Effector memory CD8-positive, alpha-beta T cell (primary cell): ENCODE measurements at places on chromosomes 13 and 19.

GRCh38 chr19:15862444-15862843 is 35.4 kb downstream of the CYP4F2 start:
- DNase-seq, result no peak

GRCh38 chr19:10431254-10431942 is 11.1 kb downstream of the PDE4A start:
- peak; percentile 65 for DNase-seq

DNA sequence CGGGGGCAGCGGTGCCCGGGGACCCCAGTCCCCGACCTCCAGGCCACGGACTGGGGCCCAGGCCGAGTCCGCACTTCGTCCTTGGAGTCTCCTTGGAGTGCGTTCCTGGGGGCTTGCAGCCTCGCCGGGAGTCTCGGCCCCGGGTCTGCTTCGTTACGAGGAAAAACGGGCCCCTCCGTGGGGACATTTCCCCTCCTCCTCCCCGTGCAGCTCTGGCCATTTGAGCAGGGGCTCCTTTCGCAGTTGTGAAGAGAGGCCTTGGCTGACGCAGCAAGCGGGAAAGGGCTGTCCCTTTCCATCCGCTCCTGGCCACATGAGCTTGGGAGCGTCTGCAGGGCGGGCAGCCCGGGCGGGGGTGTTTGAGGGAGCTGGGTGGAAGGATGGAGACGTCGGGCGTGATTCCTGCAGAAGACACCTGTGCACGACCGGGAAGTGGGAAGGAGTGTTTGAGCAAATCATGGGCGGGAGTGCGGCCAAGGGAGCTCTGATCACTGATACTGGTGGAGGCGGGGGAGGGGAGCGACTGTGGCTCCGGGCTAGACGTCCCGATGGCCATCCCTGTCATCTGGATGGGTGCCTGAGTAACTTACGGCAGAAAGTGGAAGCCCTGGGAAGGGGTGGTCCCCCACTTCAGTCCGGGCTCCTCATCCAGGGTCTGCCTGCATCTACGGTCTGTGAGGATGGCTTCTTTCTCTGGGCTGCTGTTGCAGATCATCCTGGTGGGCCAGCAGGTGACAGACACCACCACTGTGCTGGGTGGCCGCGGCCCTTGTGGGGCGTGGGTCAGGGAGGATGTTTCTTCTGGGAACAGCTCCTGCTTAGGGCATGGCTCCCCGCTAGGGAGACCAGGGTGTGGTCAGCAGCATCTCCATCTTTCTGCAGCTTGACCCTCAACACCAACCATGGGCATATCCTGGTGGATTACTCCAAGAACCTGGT is 736 bp downstream of the GPI start:
- no peak for DNase-seq

DNA sequence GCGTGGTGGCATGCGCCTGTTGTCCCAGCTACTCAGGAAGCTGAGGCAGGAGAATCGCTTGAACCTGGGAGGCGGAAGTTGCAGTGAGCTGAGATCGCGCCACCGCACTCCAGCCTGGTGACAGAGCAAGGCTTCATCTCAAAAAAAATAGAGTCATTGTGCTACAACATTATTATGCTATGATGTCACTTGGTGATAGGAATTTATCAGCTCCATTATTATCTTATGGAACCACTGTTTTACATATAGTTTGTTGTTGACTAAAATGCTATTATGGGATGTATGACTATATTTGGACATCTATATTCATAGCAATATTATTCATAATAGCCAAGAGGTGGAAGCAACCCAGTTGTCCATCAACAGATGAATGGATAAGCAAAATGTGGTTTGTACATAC is 26.4 kb upstream of the SLC7A1 start:
- DNase-seq, result no peak

GRCh38 chr19:39254531-39255345 is 6.1 kb upstream of the IFNL4 start:
- no peak for DNase-seq

- DNase-seq, result no peak
Observed at GRCh38 chr13:107874456-107874855, 340.9 kb downstream of the LIG4 start.

DNA sequence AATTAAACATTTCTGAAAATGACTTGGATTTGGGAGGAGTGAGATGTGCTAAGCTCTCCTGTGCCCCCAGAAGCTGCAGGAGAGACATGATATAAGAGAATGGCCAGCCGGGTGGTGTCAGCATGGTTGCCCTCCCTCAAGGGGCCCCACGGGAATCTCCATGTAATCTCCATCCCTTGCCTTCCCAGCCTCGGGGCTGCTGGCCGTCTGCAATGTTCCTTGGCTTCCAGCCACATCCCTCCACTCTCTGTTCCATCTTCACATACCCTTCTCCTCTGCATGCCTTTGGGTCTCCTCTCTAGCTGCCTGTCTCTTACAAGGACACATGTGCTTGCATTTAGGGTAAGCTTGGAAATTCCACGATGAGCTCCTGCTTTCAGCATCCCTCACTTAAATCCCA is 172.0 kb downstream of the TSHZ3 start:
- no peak for DNase-seq

GRCh38 chr19:11479090-11479897 is 1.6 kb downstream of the ELAVL3 start:
- no peak for DNase-seq

GRCh38 chr19:27909185-27909840 is 1303.6 kb downstream of the UQCRFS1 start:
- no peak for DNase-seq
